ENCODE measurements at places on chromosomes 13 and 19. TPM values are rescaled to one million over a fixed set of nuclear protein-coding genes. Genes with fewer than 3 reads are reported as not detected.
A peak's percentile ranks its signal among the peaks of the same experiment; 100 is the strongest.

DNA sequence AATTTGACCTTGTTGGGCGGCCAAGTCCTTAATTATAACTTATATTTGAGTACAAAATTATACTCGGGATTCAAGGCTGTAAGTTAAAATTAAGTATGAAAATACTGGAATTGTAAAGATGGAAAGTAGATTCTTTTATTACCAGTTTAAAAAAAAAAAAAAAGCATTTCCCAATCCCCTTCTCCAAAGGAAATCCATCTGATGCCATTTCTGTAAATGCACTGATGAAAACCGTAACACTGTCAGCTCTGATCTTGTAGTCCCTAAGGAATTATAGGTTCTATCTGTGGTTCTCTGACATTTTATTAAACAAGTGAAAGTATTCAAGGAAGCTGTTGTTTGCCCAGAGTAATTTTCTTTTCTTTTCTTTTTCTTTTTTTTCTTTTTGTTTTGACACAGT, 41.6 kb upstream of the HNRNPA1L2 start:
- DNase-seq, result no peak

The RAB3A gene
- 5.1 TPM for total RNA-seq

- no peak for DNase-seq
Measured at GRCh38 chr13:67148161-67148571, 82.0 kb downstream of the PCDH9 start.

The ZNF221 gene
- total RNA-seq, result 3.6 TPM

The LGALS4 gene
- 0.20 TPM for total RNA-seq

DNA sequence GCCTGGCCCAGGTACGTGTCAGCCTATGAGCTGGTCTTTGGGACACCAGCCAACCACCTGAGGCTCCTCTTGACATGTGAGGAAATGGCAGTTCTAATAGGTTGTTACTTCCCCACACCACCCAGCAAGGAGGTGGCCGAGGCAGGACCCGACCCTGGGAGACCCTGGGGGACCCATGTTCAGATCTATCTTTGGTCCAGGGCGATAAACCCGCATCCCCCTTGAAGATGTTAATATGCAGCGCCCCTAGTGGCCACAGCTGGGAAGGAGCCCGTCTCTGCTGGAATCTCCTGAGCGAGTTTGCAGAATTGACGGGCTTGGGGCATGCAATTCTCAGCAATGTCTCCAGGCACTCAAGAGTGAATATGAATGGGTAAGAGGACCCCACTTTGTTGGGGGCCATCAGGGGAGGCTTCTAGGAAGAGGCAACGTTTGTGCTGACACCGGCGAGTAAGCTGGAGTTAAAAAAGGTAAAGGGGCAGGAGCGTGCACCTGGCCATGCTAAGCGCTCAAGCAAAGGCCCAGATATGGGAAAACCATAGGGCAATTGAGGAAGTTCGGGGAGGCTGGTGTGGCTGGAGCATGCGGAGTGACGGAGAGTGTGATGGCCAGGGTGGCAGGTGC, 1.5 kb upstream of the MYO1F start:
- DNase-seq, result peak; percentile 93

GRCh38 chr13:84823528-84823927, 941.3 kb upstream of the SLITRK1 start:
- DNase-seq, result no peak

DNA sequence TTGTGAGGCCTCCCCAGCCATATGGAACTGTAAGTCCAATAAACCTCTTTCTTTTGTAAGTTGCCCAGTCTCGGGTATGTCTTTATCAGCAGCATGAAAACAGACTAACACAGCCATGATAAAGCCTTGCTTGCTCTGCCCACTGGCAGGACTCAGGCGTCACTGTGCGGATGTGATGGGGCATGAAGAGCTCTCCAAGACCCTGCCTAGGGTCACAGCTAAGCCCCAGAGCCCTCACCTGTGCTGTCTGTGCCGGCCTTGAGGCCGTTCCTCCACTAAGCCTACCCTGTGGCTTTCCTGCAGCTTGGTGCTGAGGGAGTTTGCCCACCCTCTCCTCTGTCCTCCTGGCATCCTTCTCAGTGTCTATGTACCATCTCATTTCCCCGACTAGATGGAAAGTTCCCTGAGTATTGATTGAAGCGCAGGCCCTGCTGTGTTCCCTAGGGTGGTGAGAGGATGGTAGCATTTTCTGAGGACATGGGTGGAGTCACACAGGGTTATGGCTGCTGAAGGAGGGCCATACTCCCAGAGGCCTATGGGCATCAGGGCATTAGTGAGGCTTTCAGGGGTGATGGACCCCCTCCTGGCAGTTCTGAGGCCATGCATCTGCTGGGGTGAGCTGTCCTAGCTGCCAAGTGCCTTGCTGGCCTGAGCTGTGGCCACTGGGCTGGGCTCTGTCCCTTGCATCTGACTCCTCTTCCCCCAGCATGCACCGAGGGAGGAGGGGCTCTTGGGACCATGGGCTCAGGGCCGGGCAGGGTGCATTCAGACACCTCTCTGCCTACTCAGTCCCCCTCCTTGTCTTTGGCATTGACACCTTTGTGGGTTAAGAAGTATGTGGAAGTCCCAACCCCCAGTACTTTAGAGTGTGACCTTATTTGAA, 75.3 kb downstream of the TEX29 start:
- DNase-seq, result no peak

The FLT1 gene
- total RNA-seq, result 20.5 TPM

DNA sequence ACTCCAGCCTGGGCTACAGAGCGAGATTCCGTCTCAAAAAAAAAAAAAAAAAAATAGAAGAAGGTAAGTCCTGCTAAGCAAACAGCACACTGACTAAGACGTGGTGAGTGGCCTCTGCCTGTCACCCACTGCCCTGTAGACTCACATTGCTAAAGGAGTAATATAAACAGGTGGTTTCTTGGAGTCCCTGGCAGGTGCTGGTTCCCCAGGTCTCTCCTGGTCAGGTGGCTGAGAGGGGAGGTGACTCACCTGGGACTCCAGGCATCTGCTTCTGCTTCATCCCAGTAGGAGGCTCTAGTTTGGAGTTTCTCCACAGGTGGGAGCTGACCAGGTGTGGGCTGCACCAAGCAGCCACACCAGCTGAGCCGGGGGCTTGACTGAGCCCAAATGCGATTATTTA, at the start of gene OR10H1:
Gene OR10H1 (minus strand): TSS at position 359 of the 400 bp plus-strand sequence. CDS start 7,627 bp downstream, outside the sequence.
- no peak for DNase-seq

The ZNF560 gene
- not detected for total RNA-seq

DNA sequence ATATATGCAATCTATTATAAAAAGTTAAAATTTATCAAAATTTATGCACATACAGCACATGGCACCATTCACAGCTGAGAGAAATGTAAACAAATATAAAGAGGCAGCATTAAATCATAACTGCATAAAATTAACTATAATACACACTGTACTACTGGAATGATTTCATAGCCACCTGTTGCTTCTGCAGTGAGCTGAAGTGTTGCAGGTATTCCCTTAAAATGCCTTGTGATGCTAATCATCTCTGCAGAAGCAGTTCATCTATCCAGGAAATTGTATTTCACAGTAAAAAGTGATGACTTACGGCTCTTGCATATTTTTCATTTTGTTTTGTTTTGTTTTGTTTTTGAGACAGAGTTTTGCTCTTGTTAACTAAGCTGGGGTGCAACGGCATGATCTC, 82.1 kb downstream of the STOML3 start:
- no peak for DNase-seq

- DNase-seq, result peak; percentile 66
Measured at GRCh38 chr13:97124915-97125809, 97.0 kb upstream of the MBNL2 start.

- DNase-seq, result no peak
Measured at GRCh38 chr13:84129966-84130365, 247.7 kb upstream of the SLITRK1 start.

- no peak for DNase-seq
Measured at GRCh38 chr19:5018224-5019015, 49.5 kb downstream of the KDM4B start.

The KL gene
- total RNA-seq, result 6.9 TPM

DNA sequence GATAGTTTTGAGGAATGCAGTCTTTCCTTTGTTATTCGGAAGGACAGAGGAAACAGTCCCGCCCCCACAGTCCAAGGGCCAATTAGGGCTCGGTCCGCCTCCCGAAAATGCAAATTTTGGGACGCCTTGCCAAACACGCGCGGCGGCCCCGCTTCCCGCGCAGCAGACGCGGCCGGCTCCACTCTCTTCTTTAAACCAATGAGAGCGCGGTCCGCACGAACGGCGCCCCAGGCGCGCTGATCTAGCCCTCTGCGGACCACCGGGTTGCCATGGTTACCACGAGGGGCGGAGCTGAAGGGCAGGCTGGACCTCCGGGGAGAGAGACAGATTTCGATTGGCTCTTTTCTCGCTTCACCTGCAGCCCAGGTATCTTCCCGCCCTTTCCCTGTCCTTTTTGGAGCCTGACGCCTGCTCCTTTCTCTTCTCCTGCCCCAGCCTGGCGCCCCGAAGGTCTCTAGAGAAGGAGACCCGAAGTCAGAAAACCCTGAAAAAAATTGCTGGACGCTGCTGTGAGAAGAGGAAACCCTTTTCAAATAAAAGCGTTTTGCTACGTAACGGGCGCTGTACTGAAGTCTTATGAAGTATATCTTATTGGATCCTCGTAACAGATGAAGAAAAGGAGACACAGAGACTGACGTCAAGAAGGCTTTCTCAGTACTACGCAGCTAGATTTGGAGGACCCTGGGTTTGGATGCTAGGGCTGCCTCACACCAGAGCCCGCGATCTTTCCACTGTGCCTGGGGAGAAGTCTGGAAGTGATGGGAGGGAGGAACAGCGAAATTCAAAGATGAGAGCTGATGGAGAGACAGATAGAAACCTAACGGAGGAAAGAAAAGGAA, 2.0 kb downstream of the PTH2 start:
- DNase-seq, result no peak

DNA sequence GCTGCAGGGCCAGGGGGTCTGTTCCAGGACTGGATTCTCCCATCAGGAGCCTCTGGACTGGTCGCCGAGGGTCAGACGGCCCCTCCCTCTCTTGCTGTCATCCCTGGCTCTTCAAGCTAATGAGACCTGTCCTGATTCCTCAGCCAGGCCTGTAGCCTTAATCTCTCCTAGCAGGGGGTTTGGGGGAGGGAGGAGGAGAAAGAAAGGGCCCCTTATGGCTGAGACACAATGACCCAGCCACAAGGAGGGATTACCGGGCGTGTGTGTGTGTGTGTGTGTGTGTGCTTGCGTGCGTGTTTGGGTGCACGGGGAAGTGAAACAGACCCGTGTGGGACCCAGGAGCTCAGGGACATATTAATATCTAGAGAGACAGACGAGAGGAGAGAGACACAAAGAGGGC, 1.9 kb upstream of the CRX start:
- no peak for DNase-seq

- no peak for DNase-seq
Measured at GRCh38 chr13:91397595-91397994, 826 bp upstream of the GPC5 start.

The THSD8 gene
- total RNA-seq, result not detected

The KLK15 gene
- total RNA-seq, result not detected

- DNase-seq, result no peak
Measured at GRCh38 chr13:77554069-77554468, 18.6 kb downstream of the SCEL start.

Measured in tibial nerve (tissue), 4 donors.